Amniotic stem cell (primary cell): ENCODE measurements at places on chromosomes 1 and 21.

DNA sequence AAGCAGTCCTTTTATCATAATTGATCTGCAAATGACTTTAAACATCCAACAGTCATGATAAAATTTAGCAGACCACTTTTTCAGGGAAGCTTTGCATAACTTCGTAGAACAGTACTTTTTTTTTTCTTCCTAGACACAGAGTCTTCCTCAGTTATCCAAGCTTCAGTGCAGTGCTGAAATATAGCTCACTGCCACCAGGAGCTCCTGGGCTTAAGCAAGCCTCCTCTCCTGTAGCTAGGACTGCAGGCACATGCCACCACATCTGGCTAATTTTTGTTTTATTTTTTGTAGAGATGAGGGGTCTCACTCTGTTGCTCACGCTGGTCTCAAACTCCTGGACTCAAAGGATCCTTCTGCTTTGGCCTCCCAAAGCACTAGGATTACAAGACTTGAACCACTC is 3.8 kb downstream of the F13B start:
- DNase-seq: no peak

GRCh38 chr21:29829564-29830275 is 110.1 kb downstream of the GRIK1 start:
- no peak for DNase-seq

DNA sequence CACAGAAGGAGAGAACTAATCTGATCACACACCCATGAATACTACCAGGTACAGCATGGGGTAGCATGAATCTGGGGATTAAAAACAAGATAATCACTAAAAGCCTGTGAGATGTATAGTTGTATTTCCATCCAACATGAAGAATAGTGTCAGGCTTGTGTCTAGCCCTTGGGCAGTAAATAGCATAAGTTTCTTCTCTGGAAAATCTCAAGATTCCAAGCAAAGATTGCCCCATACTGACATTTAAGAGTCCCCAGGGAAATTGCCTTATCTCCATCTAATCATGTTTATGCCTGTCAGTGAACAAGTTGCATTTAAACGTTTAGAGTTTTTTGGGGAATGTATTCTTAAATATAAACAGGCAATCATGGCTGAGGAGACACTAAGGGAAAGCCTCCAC is 109.2 kb upstream of the SERTAD4 start:
- no peak for DNase-seq

- no peak for DNase-seq
These were observed 9.7 kb downstream of the ADGRB2 start for GRCh38 chr1:31754397-31754796.

- DNase-seq: no peak
These were observed 97.1 kb downstream of the AK5 start for GRCh38 chr1:77378723-77379535.

- no peak for DNase-seq
These were observed 65.5 kb downstream of the ERI3 start for GRCh38 chr1:44289530-44289929.

DNA sequence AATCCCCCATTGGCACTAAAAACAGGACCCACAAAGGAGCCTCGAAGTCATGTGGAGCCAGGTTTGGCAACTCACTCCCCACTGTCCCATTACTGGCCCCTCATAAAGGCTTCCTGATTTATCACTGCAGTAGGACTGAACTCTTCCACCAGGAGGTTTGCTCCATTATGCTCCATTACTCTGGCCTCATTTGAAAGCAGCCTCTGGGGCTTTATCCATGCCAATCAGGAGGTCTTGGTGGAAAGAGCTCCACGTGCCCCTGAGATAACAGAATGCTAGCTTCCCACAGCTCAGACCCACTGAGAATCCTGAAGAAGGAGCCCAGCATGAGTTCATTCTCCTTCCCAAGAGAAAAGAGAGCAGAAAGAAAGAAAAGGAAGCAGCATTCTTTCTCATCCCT is 76.4 kb downstream of the HIVEP3 start:
- no peak for DNase-seq

GRCh38 chr1:151143986-151144385 is 2.4 kb downstream of the SEMA6C start:
- no peak for DNase-seq
